ENCODE measurements at places on chromosomes 4 and X.

DNA sequence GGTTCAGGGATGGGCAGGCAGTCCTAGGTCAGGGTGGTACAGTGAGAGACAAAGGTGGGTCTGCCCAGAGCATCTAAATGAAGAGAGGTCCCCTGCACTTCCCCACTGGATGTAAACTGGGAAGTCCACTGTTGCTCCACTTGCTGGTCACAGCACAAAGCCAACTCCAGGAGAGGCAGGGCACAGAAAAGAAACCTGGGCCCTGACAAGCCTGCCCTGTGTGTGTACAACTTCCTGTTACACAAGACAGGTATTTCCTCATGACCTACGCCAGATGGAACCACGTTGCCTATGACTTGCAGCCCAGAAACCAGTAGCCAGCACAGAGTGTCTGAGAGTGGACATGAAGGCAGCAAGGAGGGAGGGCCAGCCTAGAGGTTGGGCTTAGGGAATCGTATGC is 161.8 kb downstream of the SH3KBP1 start:
- DNase-seq, result no peak

- DNase-seq, result no peak
Observed at GRCh38 chr4:150238591-150238990, 160.3 kb downstream of the DCLK2 start.

DNA sequence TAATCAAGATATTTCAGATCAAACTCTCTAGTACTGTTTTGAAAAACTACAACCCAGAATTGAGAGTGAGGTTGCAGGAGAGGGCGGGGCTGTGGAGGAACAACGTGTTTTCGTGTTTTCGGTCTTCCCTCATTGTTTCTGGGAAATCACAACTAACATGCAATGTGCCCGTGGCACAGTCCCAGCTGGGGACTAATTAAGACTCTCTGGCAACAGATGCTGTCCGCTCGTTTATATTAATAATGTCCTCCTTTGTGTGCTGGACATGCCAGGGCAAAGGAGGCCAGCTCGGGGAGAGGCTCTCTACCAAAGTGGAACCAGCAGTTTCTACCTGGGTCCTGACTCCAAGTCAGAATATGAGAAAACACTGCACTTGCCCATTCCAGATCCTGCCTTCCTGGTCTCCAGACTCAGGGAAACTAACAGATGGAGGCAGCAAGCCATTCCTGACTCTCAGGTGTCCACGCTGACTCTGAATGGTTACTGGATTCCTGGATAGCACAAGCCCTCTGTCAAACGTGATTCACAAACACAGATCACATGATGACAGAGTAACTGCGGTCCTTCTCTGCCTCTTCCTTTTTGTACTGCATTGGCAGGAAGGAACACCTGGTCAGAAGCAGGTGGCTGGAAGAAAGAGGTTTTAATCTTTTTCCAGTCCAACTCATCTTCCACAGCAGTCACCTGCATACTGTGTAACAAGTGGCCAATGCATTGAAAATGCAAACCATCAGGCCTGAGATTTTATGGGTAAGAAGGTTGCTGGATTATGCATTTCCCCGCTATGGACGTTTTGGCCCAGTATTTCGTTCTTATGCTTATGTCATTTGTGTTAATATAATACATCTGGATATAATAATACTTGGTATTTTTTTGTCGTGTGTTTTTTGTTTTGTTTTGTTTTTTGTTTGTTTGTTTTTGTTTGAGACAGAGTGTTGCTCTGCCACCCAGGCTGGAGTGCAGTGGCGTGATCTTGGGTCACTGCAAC is 65.0 kb downstream of the COQ2 start:
- DNase-seq, result peak; percentile 64

- no peak for DNase-seq
Observed at GRCh38 chr4:123350191-123350544, 46.4 kb upstream of the SPRY1 start.

DNA sequence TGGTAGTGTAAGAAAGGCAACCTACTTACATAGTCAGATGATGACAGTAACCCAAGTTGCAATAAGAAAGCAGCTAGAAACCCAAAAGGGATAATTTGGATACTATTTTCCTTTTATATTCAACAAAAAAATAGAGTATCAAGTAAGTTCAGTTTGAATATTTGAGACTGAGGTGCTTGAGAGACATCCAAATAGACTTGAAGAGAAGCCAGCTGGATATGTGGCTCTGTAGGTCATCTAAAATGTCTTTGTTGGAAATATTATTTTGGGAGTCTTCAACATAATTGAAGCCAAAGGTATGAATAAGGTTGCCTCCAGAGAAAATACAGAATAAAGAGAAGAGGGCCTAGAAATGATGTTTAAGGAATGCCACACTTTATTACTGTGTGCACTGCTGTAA is 438.2 kb upstream of the DIAPH2 start:
- no peak for DNase-seq

DNA sequence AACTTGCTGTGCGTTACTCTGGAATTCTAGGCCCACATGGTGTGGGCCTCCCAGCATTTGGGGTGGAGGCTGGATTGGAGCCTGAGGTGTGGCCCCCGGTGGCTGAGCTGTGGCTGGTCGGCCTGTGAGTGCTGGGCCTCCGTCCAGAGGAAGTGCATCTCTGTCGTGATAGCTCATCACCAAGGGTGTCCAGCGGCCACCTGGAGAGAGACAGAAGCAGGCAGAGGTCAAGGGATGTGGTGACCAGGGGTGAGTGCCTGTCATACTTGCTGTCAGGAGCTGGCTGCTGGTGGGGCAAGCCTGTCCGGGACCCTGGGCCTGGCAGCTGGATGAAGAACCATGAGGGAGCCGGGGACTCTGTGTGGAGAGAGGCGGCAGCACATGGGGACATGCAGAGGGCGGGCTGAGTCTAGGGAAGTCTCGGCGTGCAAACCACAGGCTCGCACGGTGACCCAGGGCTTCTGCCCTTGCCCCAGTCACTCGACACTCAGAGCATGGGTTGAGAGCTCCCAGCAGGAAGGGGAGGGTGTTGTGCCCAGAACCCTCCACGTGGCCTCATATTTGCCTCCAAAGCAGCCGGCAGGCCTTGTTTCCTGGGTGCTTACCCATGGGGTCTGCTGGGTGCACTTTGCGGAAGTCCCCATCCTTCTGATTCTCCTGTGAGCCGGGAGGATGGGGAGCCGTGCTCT is 6.2 kb downstream of the SORCS2 start:
- no peak for DNase-seq

GRCh38 chr4:163462556-163462955 is 11.0 kb downstream of the TKTL2 start:
- DNase-seq, result no peak

- DNase-seq, result peak; percentile 25
Observed at GRCh38 chr4:145483514-145483913, 1.9 kb downstream of the SMAD1 start.

- DNase-seq, result no peak
Observed at GRCh38 chrX:116667346-116668134, 204.8 kb upstream of the CT83 start.

DNA sequence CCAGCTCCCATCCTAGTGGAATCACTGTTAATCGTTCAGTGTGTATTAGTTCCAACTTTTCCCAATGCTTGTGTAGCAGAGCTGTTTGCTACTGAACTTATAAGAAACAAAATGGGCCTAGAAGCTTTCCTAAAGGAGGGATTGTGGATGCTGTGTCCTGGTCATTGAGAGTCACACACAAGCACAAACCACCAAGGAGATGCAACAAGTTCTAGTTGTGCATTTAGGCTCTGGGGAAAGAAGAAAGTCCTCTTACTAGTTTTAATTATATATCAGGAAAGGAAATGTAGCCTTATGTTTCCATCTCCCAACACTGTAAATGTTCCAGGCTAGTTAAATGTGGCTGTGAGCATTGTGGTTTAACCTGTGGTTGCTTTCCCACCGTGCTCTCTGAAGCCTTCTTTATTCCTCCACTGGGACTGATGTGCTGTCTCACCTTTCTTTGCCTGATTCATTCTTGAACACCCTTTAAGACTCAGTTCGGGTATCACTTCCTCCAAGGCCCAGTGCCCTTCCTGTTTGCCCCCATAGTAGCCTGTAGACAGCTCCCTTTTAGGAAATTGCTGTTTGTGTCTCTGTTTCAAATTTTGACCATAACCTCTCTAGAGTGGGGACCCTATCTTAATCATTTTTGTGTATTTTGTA is 34.3 kb downstream of the ATP10D start:
- no peak for DNase-seq

- no peak for DNase-seq
Observed at GRCh38 chr4:24770667-24771066, 24.7 kb upstream of the SOD3 start.

- DNase-seq, result no peak
Observed at GRCh38 chr4:150773729-150774449, 191.9 kb downstream of the MAB21L2 start.

DNA sequence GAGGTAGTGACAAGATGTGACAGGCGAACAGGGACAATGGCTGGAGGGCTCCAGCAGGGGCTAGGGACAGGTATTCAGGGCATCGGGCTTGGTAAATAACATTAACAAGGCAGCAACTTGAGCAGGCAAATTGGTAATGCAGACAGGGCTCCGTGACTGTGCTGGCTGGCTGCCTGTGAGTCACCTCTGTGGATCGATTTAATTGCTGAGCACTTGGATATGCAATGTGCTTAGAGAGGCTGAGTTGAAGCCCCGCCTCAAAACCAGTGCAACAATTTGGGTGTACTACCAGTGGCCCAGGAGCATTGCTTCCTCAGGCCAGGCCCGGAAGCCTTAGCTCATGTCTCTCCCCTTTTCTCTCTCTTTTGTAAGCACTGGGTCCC is 19.5 kb downstream of the CNGA2 start:
- DNase-seq, result peak; percentile 76

- no peak for DNase-seq
Observed at GRCh38 chr4:122876456-122876855, 45.9 kb downstream of the NUDT6 start.

- no peak for DNase-seq
Observed at GRCh38 chr4:55650483-55650882, 14.4 kb upstream of the NMU start.

GRCh38 chrX:53481816-53482465 is 47.8 kb upstream of the HSD17B10 start:
- DNase-seq, result peak; percentile 43

DNA sequence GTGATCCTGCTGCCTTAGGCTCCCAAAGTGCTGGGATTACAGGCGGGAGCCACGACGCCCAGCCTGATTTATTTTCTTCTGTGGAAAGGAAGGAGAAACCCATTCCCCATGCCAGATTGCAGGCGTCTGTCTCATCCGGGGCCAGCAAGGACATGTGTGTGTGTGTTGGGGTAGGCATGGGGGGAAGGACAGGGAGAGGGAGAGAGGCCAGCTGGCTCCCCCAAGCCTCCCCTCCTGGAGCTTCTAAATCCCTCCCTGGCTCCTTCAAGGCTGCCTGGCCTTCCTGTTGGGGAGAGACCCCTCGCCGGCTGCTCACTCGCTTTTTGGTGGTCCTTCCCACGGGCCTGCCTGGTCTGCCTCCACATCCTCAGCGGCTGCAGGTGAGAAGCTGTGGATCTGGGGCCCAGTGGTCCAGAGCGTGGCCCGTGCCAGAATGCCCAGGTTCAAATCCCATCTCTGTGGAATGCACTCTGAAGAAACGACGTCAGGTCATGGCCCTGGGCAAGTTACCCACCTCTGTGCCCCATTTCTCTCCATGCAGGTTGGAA is 1.3 kb upstream of the PLXNB3 start:
- no peak for DNase-seq

GRCh38 chr4:8850830-8851188 is 20.8 kb downstream of the HMX1 start:
- DNase-seq, result no peak

GRCh38 chr4:8143392-8144140 is 15.0 kb downstream of the ABLIM2 start:
- no peak for DNase-seq

DNA sequence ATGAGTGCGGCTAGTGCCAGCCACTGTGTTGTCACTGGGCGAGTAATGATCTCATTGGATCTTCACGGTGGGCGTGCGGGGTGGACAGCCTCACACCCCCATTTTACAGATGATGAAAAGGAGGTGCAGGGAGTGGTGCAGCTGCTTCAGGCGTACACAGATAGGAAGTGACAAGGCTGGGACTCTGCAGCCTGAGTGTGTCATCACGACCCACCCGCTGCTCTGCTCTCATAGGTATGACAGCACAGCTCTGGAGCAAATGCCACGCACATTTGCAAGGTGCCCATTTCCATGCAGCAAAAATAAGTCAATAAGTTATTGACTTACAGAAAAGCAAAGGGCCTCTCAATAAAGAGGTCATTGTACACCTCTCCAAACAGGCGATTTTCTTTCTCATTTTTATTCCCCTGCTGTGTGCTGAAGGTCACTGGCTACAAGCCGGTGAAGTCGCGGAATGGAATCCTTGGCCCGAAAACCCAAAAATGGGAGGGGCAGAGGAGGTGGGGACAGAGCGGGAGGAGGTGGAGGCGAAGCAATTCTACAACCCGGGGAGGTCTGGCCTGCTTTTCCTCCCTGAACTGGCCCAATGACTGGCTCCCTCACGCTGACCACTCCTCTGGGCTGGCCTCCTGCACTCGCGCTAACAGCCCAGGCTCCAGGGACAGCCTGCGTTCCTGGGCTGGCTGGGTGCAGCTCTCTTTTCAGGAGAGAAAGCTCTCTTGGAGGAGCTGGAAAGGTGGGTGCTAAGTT is at the start of gene SOD3:
SOD3 (plus strand) TSS at position 658 of the 750 bp plus-strand sequence. CDS start 3,949 bp downstream, outside the sequence.
- no peak for DNase-seq

GRCh38 chr4:141350122-141350905 is 129.6 kb downstream of the ZNF330 start:
- DNase-seq, result peak; percentile 21

GRCh38 chr4:165464813-165465381 is 86.1 kb downstream of the CPE start:
- DNase-seq, result peak; percentile 16

- DNase-seq, result no peak
Observed at GRCh38 chrX:34560180-34560579, 96.9 kb downstream of the TMEM47 start.

- no peak for DNase-seq
Observed at GRCh38 chr4:15234116-15234855, 193.5 kb upstream of the C1QTNF7 start.

- no peak for DNase-seq
Observed at GRCh38 chrX:31449081-31449480, 377.2 kb upstream of the FTHL17 start.

GRCh38 chr4:11426731-11427120 is 2.0 kb downstream of the HS3ST1 start:
- no peak for DNase-seq

DNA sequence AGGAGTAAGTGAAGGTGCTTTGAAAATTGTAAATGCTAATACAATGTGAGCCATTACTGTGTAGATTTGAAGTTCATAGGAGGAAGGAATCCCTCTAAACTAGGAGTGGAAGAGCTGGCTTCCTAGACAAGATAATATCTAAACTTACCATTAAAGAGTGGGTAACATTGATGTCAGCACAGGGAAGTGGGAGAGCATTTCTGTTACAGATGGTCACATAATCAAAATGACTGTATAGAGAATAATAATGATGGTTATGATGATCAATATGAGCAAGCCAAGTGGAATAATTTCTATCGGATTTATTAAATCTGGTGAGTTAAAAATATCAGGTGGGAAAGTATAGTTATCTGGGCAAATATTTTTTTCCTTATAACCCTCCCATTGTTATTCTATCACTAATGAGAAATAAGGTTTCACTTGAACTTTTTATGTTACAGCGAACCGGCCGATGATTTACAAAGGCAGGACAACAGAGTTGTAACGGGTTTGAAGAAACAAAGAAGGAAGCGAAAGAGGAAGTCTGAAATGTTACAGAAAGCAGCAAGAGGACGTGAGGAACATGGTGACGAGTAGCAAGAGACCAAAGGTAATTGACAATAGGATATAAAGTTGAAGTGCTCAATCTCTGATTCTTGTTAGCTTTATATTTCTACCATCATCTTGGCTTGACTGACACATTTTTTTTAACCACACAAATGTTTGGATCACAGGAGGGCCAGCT is 43.5 kb downstream of the FMR1NB start:
- DNase-seq, result no peak

GRCh38 chr4:173461170-173461569 is 62.3 kb upstream of the SCRG1 start:
- DNase-seq, result no peak

GRCh38 chr4:26736621-26737020 is 124.0 kb upstream of the STIM2 start:
- no peak for DNase-seq
